ENCODE measurements at places on chromosomes 7 and 10.

- DNase-seq: no peak
These were observed 17.4 kb downstream of the ITGB1 start for GRCh38 chr10:32940321-32941301.

GRCh38 chr10:102064868-102065560 lies at the start of gene HPS6:
TSS of gene HPS6 (plus strand) at chr10:102065349. CDS start at chr10:102065475, 126 bp downstream.
- peak; percentile 80 for DNase-seq

DNA sequence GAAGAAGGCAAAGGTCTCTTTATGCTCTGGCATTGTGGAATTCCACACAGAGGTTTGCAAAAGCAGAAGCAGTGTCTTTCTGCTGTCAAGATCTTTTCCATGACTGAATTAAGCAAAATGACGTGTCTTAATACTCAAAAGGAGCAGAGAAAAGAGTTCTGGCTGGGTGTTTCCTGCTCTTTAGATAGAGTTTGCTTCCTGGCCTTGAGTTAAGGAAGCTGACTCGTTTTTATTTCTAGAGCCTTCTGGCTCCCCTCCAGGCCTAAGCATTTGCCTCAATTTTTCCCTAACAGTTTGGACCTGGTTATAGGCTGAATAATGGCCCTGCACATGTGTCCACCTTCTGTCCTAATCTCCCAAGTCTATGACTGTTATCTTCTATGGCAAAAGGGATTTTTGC lies 21.6 kb downstream of the TAS2R41 start:
- DNase-seq: no peak

GRCh38 chr7:131995324-131995723 lies 438.9 kb upstream of the PODXL start:
- no peak for DNase-seq

DNA sequence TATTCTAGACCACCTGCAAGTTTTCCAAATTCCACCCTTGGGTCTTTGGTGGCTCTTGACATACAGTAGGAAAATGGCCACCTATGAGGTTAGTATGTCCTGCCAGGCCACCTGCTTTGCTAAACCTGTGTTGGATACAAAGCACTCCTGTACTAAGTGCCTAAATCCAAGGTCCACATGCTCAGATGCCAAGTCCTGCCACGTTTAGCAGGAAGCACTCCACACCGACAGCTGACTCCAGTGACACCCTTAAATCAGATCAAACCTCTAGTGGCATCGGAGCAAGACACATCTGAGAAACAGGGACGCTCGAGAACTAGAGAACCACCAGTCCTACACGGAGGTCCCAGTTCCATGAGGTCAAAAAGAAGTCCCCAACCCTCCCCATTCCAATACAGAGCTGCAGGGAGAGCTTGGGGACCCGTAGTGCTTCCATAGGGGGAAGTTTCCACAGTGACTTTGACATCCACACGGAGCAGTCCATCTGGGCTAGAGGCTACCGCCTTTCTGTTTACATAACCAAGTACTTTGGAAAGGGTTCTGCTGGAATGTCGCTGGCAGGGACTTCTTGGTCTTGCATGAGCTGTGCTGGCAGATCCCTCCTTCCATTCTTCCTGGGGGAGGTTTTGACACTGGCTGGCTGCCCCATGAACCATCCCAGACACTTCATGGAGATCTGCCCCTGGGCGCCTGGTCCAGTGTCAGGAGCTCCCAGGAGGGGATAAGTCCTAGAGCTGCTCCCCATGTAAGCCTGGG lies 290.6 kb downstream of the PRPF18 start:
- no peak for DNase-seq

DNA sequence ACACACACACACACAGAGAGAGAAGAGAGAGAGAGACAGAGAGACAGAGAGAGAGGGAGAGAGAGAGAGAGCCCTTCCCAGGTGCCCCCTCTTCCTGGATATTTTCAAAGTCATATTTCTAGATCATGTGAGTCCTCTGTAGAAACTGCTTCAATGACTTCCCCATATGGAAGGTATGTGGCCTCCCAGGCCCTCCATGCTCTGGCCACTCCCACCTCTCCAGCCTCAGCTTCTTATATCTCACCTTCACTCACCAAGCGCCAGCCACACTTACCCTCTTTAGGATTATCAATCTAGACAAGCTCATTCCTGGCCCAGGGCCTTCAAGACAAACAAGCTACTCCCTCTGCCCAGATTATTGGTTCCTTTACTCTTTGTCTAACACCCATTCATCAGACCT lies 259.7 kb downstream of the MTERF1 start:
- no peak for DNase-seq

DNA sequence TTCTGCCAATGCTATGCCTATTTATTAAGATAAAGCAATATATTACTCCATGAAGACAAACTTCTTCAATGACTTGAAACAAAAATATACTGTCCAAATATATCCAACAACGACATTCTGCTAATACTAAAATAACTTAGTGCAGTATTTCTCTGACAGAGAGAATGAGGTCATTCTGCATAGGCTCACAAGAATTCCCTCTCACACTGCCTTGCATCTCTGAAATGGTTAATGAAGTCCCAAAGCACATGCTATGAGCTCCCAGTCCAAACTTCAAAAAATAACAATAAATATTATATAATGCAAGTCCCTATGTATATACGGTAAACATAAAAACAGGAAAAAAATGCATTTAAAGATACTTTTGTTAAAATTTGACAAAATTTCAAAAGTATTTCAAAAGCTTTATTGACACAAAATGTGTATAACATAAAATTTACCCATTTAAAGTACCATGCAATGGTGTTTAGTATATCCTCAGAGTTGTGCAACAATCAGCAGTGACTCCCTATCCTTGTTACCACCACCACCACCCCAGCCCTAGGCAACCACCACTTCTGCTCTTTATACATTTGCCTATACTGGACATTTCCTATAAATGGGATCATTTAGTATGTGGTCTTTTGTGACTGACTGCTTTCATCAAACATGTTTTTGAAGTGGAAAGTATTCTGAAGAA lies 27.6 kb downstream of the CHCHD3 start:
- DNase-seq: no peak

- no peak for DNase-seq
These were observed 78.6 kb upstream of the MAGI2 start for GRCh38 chr7:79531905-79532664.

DNA sequence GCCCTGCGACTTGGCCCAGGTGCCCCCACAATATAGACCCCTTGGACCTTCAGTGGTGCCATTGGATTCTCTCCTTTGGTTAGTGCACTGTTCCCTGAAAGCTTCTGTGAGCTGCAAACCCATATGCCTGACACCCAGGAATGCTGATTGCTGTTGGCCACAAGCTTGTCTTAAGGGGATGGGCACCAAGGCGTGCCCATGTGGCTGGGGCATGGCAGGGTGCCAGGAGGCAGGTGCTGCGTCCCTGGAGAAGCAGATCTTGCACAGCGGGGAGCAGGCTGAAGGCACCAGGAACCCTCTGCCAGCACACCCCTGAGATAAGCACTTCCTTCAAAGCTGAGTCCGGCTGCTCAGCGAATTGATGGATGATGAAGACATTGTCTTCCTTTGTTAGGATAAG lies 411.8 kb downstream of the SDK1 start:
- no peak for DNase-seq

GRCh38 chr10:121926671-121927317 lies 1.0 kb downstream of the ATE1 start:
- DNase-seq: no peak

DNA sequence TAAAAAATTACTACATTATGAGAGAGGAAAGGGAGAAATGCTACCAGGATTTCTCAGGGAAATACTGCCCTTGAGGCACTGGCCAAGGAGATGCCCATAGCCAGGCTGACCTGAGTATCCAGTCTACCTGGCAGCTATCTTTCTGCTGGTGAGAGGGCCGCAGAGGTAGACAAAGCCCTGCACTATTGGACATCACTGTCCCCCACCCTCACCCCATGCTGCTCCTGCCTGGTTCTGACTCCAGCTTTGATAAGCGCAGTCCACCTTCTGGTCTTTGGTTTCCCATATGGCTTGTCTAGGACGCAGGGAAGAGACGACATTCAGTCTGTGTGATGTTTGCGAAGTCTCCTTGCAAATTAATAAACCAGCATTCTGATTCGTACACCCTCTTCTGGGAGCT lies 3.7 kb downstream of the ITPRIP start:
- no peak for DNase-seq

GRCh38 chr7:28165961-28166955 lies 14.3 kb downstream of the JAZF1 start:
- no peak for DNase-seq

- DNase-seq: no peak
These were observed 49.4 kb upstream of the ARL4A start for GRCh38 chr7:12637819-12638592.

GRCh38 chr7:142784096-142784495 lies 13.3 kb downstream of the PRSS2 start:
- no peak for DNase-seq

GRCh38 chr10:74227697-74228424 lies 76.8 kb downstream of the ADK start:
- no peak for DNase-seq

- DNase-seq: no peak
These were observed 123.1 kb upstream of the INHBA start for GRCh38 chr7:41825927-41826480.

GRCh38 chr10:5385224-5385623 lies 19.4 kb downstream of the TUBAL3 start:
- DNase-seq: no peak

DNA sequence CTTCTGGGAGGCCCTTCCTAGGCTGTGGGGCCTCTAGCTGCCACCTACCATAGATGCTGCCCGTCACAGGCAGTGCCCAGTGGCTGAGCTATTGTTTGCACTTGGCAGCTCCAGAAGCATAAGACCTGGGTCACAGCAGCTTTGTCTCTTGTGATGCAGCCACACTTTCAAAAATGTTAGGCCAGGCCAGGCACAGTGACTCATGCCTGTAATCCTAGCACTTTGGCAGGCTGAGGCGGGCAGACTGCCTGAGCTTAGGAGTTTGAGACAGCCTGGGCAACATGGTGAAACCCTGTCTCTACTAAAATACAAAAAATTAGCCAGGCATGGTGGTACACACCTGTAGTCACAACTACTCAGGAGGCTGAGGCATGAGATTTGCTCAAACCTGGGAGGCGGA lies 9.5 kb upstream of the KAZALD1 start:
- DNase-seq: no peak

GRCh38 chr10:42975005-42975493 lies 101.8 kb upstream of the RET start:
- no peak for DNase-seq

DNA sequence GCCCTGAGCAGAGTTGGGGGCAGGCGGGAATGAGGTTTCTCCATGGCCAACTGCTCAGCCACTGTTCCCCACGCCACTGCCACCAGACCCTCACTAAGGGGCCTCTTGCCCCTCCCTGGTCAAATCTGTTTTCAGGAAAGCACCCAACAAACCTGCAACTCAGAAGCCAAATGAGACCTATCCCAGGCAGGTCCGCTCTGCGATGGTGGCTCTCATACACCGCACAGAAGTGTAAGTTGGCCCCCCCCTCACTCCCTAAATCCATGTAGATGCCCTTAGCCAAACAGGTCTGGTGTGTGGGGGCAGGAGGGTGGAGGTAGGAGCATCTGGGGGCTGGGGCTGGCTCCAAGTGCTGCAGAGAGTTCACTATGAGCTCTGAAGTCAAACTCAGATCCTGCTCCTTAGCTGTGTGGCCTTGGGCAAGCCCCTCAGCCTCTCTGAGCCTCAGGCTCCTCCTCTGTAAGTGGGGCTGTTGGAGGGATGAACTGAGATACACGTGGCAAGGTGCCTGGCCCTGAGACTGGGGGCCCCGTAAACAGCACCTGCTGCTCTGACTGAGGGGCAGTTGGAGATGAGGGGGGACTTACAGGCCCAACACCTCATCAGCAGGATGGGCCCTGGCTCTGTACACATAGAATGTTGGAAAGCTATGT lies 1.1 kb downstream of the MMRN2 start:
- no peak for DNase-seq

DNA sequence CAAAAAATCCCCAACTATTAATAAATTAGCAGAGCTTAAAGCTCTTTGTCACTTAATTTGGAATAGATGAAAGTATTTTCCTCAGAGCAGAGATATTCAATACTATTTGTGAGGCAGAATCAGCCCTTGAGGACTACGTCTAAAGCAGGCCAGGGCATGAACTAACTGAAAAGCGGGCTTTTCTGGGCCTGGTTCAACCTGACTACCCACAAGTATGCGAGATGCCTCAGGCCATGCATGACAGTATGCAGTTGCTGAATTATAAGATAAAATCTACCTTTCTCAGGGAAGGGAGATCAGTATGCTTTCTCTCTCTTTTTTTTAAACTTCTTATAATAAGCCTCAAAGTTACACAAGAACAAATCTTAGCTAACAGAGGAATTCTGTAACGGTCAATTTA lies 20.1 kb downstream of the TMEM168 start:
- DNase-seq: no peak

DNA sequence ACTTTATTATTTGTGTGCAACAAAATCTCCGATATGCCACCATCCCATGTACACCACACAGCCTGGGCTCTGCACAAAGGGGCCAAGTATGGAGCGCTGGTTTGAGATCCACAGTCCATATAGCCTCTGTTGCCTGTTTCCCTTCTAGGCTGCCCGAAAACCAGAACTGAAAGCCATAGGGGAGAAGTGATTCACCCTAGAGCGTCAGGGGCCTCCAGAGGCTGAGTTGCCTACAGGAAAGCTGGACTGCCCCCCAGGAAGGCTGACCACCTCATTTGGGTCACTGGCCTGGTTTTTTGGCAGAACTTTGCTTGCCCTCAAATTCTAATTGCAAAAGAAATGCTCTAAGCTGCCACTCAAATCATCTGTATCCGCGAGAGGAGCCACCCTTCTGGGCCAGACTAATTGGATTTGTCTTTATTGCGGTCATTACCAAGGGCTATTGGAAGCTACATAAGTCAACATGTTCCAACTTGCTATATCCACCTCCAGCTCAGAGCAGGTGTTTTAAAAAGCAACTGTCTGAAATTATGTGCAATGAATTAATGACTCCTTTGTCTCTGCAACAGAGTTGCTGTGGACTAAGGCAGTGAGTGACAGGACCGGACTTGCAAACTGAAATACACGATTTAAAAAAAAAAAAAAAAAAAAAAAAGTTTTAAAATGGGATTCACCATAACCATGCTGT lies 28.3 kb upstream of the FRMD4A start:
- no peak for DNase-seq

- DNase-seq: no peak
These were observed 34.5 kb downstream of the MAD1L1 start for GRCh38 chr7:2198206-2198605.

- DNase-seq: no peak
These were observed 894.4 kb downstream of the KCNMA1 start for GRCh38 chr10:76743169-76743568.

GRCh38 chr7:68823996-68824780 lies 774.1 kb upstream of the AUTS2 start:
- DNase-seq: no peak

GRCh38 chr10:101095550-101096213 lies 33.9 kb downstream of the KAZALD1 start:
- DNase-seq: peak; percentile 57

- no peak for DNase-seq
These were observed 21.3 kb downstream of the TBC1D12 start for GRCh38 chr10:94423627-94424026.

GRCh38 chr7:305410-306151 lies 15.6 kb downstream of the FOXL3 start:
- DNase-seq: no peak
